ENCODE measurements at places on chromosomes 2 and 18.

- DNase-seq, result no peak
Measured at GRCh38 chr2:49371128-49371701, 216.9 kb upstream of the FSHR start.

DNA sequence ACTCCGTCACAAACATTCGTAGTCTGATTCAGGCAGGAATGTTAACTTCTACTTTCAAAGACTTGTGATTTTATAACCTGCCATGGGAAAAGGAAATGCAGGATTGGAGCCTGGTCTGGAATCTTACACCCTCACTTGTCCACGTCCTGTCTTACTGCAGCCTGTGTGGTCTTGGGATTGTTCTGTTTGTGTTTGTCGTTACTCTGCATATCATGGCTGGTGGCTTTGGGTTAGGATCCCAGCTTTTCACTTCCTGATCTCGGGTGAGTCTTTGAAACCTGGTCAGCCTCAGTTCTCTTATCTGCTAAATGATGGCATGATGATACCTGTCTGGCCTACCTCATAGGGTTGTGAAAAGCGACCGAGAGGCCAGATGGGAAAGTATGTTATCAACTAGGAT is 34.6 kb downstream of the SH3BP4 start:
- DNase-seq, result no peak

- peak; percentile 7 for DNase-seq
Measured at GRCh38 chr18:79512461-79513380, 117.0 kb downstream of the NFATC1 start.

- DNase-seq, result peak; percentile 61
Measured at GRCh38 chr2:171160956-171161740, 455 bp upstream of the TLK1 start.

GRCh38 chr18:2903006-2903405 is 56.2 kb downstream of the EMILIN2 start:
- no peak for DNase-seq

DNA sequence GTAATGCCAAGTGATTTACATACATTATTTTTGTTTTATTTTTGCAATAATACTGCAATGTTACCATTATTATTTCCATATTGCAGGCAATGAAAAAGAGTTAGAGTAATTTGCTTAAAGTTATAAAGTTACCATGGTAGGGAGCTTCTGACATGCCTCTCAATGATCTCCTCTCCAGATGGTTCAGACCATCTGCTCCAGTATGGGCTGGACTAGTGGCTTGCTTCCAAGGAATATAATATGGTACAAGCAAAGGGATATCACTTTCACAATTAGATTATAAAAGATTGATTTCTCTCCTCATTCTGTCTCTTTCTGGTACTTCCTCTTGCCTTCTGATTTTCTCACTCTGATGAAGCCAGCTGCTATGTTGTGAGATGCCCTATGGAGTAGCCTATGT is 245.4 kb downstream of the INSIG2 start:
- DNase-seq, result no peak
